ENCODE measurements at places on chromosomes 13 and 19. TPM values are rescaled to one million over a fixed set of nuclear protein-coding genes. Genes with fewer than 3 reads are reported as not detected.

GRCh38 chr13:48531416-48532255 lies 1.2 kb downstream of the RCBTB2 start:
- DNase-seq = no peak

GRCh38 chr19:10892256-10892655 lies 20.9 kb downstream of the CARM1 start:
- no peak for DNase-seq

Gene LGI4
- 15.5 TPM for total RNA-seq

- no peak for DNase-seq
Observed at GRCh38 chr13:99384468-99384867, 77.3 kb upstream of the GPR183 start.

DNA sequence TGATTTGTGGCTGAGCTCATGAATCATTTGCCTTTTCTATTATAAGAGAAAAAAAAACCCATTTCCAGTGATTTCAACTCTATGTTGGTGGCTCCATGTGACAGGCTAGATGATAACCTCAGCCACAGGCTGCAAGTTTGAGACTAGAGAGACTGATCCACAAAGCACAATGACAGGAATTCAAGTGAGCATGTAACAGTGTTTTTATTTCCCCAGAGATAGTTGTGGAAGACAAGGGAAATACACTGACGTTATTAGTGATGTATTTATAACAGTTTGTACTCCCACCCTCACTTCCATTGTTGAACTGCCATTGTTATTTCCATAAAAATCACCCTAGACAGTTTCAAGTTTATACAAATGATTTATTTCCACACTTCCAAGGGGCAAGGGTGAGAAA lies 27.9 kb upstream of the EDNRB start:
- no peak for DNase-seq

DNA sequence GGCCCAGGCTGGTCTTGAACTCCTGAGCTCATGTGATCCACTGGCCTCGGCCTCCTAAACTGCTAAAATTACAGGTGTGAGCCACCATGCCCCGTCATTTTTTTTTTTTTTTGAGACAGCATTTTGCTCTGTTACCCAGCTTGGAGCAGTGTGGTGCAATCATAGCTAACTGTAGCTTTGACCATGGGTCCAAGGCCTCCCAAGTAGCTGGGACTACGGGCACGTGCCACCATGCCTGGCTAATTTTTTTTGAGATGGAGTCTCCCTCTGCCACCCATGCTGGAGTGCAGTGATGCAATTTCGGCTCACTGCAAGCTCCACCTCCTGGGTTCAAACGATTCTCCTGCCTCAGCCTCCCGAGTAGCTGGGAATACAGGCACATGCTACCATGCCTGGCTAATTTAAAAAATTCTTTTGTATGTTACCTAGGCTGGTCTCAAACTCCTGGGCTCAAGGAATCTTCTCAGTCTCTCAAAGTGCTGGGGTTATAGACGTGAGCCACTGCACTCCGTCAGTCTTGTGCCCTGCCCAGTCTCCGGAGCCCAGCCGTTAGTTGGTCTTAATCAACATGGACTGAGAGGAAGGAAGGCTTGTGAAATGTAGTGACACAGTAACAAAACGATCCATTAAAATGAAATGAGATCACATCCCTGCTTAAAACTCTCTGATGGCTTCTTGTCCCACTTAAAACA lies 1.4 kb upstream of the LRG1 start:
- DNase-seq = no peak
